ENCODE measurements at places on chromosomes 11 and 22.
A peak's percentile ranks its signal among the peaks of the same experiment; 100 is the strongest.

DNA sequence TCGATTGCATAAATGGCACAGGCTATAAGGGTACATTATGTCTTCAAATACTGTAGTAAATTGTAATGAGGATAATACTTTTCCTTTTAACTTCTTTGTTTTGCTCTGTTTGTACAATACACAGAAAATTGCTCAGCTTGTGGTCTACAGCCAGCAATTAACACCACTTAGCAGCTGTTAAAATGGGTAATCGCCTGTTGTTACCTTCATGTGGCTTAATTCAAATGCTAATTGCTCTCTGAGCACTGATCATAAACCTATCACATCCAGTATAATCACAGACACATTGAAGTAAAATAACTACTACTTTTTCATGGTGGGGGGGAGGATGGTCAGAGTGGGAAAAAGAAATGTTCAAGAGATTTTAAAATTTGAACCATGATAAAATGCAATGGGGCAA lies 1164.1 kb upstream of the CNTN5 start:
- DNase-seq: peak; percentile 87

- DNase-seq: no peak
Observed at GRCh38 chr11:62553080-62553838, 6.7 kb upstream of the AHNAK start.

DNA sequence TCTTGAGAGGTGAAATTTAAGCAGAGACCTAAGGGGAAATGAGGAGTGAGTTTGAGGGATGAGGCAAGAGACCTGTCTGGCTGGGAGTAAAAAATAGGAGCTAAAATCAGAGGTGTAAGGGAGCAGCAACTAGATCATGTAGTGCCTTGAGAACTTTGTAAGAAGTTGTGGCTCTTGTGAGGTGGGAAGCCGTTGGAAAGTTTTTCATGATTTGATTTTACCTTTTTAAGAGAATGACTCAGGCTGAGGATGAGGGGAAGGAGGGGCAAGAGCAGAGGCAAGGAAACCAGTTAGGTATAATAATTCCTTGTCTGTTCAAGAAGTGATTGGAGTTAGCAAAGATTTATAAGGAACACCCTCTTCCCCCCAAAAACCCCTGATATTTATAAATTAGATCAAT lies 25.8 kb downstream of the QSER1 start:
- no peak for DNase-seq

DNA sequence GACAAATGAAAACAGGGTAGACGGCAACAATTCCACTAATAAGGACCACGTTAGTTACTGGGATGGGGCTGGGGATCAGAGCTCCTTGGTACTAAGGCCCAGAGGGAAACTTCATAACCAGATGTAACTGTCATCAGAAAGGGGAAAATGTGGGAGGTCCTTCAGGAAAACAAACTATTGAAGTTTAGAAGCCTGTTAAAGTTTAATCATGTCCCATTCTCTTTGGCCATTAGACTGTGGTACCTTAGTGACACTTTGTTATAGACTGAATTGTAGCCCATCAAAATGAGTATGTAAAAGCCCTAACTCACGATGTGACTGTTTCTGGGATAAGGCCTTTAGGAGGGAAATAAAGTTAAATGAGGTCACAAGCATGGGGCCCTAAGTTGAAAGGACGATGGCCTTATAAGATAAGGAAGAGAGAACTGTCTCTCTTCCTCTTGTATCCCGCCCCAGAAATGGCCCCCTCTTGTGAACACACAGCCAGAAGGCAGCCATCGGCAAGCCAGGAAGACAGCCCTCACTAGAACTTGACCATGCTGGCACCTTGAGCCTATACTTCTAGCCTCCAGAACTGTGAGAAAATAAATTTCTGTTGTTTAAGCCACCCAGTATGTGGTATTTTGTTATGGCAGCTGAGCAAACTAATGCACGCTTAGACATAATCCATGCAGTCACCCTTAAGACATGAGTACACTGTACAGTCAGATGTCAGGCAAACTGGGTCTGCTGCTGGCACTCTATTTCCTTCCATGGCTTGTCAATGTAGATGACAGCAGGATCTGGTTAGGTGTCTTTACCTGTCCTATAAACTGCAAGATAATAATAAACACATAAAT lies 26.9 kb upstream of the USP47 start:
- DNase-seq: no peak

- DNase-seq: no peak
Observed at GRCh38 chr11:69903211-69903610, 84.0 kb upstream of the FGF3 start.

GRCh38 chr11:105734426-105734825 lies 124.6 kb downstream of the GRIA4 start:
- DNase-seq: no peak

- DNase-seq: no peak
Observed at GRCh38 chr22:40289991-40290459, 56.3 kb upstream of the ADSL start.

DNA sequence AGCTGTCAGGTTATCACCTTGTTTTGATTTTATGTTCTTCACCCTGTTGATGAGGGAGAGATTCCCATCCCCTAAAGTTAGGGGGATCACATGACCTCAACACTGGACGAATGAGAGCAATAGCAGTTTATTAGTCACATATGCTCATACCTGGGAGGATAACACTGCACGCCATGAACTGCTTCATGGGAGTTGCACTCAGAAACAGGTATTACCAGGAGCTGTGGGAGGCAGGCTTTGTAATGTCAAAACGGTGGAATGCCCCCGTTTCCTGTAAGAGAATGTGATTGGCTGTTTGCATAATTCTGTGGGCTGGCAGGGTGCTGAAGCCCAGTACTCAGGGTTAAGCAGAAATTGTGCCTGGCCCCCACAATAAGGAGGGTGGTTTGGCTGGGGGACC lies 3.2 kb upstream of the THY1 start:
- no peak for DNase-seq

DNA sequence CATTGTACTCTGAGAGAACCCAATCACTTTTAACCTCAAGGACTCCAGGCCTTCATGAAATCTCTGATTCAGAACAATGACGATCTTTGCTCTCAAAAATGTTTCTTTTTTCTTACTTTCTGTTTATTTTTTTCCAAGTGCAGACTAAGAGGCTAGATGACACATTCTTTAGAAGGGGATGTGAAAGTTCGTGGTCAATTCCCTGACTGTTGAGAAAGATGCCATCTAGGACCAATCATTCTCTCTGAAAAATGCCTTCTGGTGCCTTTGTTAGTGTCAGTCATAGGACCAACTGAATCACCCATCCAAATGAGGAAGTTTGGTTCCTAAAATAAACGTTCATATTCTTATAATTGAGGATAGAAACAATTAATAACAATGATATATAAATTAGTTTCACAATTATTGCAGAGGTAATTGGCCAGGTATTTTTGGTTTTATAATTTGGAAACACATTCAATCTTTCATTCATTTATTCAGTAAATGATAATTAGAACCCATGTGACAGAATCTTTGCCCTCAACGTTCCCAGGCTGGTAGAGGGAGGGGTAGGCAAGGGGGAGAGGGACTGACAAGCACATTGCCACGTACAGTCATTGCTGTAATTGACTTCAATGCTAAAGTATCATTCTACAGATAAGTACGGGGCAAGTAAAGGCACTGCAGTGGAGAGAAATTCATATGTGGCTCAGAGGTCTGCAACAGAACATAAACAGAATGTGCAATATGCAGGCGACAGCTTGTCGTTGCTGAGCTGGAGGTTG lies 333.4 kb upstream of the MPPED2 start:
- DNase-seq: no peak

- DNase-seq: no peak
Observed at GRCh38 chr11:131895865-131896264, 525.5 kb downstream of the NTM start.

GRCh38 chr11:44760917-44761550 lies 34.3 kb downstream of the TSPAN18 start:
- DNase-seq: no peak

DNA sequence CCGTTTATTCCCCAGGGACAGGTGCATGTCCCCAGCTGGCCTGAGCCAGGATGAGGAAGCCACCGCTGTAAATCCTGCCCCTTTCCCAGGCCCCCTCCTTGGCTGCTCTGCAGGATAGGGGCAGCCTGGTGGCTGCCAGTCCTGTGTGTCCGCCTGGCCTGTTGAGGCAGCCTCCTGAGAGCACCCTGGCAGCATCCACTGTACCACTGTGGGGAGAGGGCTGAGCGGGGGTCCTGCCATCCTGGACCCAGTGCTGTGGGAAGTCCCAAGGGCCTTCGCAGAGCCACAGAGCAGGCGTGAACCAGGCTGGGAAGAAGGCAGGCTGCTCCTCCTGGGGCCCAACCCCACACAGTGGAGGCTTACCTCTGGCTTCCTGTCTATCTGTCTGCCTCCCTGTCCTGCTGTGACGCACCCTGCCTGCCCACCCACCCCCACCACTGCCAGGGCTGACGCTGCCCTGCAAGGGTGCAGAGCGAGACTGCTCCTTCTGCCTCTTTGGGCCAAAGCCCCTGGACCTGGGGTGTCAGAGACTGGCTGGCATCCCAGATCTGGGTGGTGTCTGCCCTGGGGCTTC lies 8.4 kb downstream of the KCTD17 start:
- DNase-seq: no peak

DNA sequence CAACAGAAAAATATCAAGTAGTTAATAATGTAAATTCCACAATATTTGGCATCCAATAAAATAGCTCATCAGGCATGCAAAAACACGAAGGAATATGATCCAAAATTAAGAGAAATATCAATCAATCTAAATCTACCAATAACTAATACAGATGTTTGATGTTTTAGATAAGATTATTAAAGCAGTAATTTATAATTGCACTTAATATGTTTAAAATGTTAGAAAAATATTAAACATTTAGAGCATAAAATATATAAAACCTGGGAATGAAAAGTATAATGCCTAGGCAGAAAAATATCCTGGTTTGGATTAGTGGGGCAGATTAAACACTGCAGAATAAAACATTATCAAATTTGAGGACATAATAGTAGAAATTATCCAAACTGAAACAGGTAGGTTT lies 879.9 kb downstream of the FAM181B start:
- DNase-seq: no peak

GRCh38 chr22:30186510-30186909 lies 60.0 kb downstream of the LIF start:
- DNase-seq: no peak

DNA sequence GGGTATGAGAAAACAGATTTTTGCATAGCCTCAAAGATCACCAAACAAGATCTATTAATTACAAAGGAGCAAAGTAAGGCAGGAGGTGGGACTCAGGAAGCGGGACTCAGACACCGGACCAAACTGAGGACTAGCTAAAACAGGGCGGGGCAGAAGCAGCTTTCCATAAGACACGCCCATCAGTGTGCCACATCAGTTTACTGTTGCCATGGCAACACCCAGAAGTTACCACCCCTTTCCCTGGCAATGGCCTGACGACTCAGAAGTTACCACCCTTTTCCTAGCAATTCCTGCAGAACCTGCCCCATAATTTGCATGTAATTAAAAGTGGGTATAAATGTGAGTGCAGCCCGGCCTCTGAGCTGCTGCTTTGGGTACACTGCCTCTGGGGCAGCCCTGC lies 173.9 kb downstream of the SHANK2 start:
- DNase-seq: peak; percentile 5

- DNase-seq: no peak
Observed at GRCh38 chr11:78732246-78732645, 157.6 kb upstream of the NARS2 start.

DNA sequence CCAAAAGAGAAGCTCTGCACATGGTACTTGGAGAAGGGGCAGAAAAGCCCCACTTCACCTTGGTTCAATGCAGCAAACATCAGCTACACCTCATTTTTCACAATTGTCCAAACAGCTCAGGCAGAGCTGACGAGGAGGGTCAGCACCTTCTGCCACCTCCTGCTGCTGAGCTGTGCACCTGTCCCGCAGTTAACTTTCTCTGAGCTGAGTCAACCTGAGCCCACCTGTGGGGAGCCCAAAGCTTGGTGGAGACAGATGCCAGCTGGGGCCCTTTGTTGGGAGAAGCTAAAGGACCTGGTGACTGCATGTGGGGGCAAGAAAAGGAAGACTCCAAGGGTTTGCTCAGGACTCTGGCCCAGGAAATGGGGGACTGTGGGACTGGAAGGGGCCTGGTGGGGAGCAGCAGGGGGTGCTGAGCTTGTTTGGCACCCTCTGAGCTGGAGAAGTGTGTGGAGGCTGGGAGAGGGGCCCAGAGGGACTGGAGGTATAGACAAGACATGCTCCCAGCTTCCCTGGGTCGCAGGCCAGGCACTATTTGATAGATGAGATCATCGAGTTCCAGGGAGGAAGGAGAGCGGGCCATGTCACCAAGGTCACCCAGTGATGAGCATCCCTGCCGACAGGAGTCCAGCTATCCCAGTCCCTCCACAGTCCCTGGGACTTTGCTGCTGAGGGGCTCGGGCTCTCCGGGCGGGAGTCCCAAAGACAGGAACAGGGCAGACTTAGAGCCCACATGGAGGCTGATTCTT lies 53.5 kb downstream of the KCNJ4 start:
- no peak for DNase-seq

DNA sequence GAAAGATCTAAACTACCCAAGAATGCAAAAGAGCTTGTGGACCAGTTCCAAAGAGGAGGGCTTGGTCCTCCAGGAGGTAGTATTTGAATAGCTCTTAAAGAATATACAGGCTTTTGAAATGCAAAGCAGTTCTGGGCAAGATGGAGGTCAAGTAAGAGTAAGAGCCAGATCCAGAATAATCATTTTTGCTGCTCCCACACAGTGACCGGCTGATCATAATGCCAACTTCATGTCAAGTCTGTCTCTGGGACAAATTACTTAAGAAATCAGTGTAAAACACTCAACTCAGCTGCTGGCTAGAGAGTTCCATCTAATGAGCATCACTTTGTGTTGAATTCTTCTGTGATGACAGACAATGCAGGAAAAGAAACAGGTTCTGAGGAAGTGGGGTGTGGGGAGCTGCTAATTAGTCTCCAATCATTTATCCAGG lies 250.9 kb upstream of the NARS2 start:
- DNase-seq: no peak

DNA sequence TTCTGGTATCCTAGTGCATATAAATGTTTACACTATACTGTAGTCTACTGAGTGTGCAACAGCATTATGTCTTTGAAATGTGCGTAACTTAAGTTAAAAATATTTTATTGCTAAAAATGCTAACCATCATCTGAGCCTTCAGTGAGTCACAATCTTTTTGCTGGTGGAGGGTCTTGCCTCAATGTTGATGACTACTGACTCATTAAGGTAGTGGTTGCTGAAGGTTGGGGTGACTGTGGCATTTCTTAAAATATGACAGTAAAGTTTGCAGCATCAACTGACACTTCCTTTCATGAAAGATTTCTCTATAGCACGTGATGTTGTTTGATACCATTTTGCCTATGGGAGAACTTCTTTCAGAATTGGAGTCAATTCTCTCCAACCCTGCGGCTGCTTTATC lies 8.5 kb upstream of the CREBZF start:
- no peak for DNase-seq

- no peak for DNase-seq
Observed at GRCh38 chr11:102794382-102794781, 3.6 kb downstream of the MMP1 start.

DNA sequence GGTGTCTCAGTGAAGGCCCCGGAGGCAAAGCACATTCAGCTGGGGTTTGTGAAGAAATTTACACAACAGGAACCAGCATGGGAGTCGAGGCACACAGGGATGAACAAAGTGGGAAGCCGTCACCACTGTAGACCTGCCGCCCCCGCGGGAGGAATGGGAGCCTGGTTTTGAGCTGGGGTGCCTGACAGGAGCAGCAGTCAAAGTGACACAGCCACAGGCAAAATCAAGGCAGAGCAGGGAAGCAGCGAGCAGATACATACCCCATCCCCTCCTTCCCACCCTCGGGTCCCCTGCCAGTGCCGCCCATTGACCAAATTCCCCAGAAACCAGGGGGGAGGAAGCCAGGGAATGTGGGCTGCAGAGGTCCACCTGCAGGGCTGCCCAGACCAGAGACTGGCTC lies 20.8 kb downstream of the P2RX3 start:
- no peak for DNase-seq

GRCh38 chr11:7332962-7333361 lies 81.3 kb downstream of the SYT9 start:
- no peak for DNase-seq
